ENCODE measurements at places on chromosomes 5 and 9.

DNA sequence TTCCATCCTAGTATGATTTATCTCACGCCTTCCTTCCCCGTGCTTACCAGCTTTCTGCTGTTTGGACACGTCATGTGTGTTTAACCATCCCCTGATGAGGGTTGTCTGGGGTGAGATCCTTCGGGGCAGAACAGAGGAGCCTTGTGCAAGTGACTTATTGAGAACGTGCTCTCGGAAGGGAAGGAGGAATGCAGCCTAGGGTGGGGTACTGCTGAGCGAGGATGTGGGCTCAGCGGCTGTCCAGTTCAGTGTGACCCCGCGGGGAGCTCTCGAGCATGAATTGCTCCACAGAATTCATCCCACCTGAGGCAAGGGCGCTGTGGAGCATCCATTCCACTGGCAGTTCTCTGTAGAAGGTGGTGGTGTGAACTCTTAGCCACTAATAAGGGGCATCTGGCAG, 4.0 kb downstream of the MYOZ3 start:
- no peaks in the 10 kb centered on the region for H3K4me1 ChIP-seq
- DNase-seq: no peak
- no peak overlapping the region for H3K27ac ChIP-seq
- H3K36me3 ChIP-seq: no peaks in the 10 kb centered on the region

GRCh38 chr5:150034662-150035061, 34.1 kb downstream of the HMGXB3 start:
- no peak overlapping the region for H3K27ac ChIP-seq
- H3K36me3 ChIP-seq: peaks cover 27% of the 10 kb centered on the region
- no peak overlapping the region for H3K4me3 ChIP-seq
- no peaks in the 10 kb centered on the region for H3K27me3 ChIP-seq
- no peaks in the 10 kb centered on the region for H3K4me1 ChIP-seq

DNA sequence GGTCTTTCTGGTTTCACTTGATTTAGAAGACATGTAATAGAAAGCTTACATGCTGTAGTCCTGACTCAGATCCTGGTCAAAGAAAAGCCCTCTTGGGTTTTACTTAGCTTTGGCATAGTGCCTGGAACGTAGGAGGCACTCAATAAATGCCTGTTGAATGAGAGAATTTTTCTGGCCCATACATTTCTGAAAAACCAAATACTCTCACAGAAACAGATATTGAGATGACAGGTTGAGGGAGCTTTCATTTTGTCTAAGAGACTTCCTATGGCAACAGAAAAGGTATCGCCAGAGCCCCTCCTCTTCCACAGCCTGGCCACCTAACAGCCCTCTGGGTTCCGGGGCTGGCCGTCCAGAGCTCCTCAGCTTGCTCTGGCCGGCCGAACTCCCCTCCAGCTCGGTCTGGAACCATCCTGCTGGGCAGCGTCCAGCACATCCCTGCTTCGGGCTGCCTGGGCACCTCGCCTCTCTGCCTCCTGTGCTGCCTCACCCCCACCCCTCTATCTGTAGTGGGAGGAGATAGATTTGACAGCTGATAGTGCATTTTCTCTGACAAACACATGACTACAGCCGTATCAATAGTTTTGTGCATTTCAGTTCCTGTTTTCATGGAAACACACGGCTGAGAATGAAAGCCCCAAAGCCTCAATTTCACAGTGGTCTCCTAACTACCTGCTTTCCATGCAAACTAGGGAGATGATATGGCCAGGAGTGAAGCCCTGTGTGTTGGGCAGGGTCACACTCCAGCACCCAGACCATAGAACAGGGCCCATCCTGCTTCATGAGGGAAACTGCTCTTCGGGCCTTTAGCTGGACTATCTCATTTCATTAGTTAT, 1.1 kb downstream of the IL4 start:
- no peak for DNase-seq
- H3K27ac ChIP-seq: peak overlapping the region; percentile 89
- peaks cover 21% of the 10 kb centered on the region for H3K4me1 ChIP-seq
- H3K4me3 ChIP-seq: peak overlapping the region; percentile 69
- peaks cover 12% of the 10 kb centered on the region for H3K27me3 ChIP-seq
- no peaks in the 10 kb centered on the region for H3K36me3 ChIP-seq

- H3K27me3 ChIP-seq: no peaks in the 10 kb centered on the region
- no peaks in the 10 kb centered on the region for H3K4me1 ChIP-seq
- H3K36me3 ChIP-seq: no peaks in the 10 kb centered on the region
- DNase-seq: no peak
These were observed 351.2 kb upstream of the C9orf72 start for GRCh38 chr9:27924502-27924901.

All from effector memory CD8-positive, alpha-beta T cell (primary cell).